ENCODE measurements at places on chromosomes 11 and 22.

- no peak for DNase-seq
These were observed 69.3 kb downstream of the FAM168A start for GRCh38 chr11:73528483-73529203.

DNA sequence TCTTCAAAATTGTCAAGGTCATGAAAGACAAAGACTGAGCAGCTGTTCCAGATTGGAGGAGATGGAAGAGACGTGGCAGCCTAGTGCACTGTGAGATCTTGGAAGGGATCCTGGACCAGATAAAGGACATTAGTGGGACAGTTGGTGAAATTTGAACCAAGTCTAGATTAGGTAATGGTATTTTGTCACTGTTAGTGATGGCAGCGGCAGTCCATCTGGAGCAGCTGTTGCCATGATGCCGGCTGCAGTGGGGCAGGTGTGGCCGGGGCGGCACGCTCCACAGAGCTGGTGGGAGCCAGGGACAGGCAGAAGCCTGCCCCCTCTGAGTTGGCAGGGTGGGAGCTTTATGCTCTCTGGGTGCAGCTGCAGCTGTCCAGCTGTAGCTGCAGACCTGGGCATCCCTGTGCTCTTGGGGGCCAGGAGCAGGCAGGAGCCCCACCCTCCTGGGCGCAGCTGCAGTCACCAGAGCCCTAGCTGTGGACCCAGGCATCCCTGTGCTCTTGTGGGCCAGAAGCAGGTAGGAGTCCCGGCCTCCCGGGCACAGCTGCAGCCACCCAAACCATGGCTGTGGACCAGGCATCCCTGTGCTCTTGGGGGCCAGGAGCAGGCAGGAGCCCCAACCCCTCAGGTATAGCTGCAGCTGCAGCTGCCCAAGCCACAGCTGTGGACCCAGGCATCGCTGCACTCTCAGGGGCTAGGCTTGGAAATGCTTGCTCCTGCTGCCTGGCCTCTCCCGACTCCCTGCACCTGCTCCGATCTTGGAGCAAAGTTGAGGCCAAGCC lies 20.7 kb downstream of the DIXDC1 start:
- no peak for DNase-seq

GRCh38 chr11:76745561-76746207 lies 37.5 kb upstream of the TSKU start:
- no peak for DNase-seq

- DNase-seq, result no peak
These were observed 11.2 kb downstream of the SYT7 start for GRCh38 chr11:61569701-61570100.

GRCh38 chr22:25484521-25485315 lies 79.8 kb upstream of the GRK3 start:
- DNase-seq, result no peak

- DNase-seq, result peak; percentile 1
These were observed 633.8 kb downstream of the DLG2 start for GRCh38 chr11:84993386-84993785.

GRCh38 chr22:42814215-42814614 lies 42.9 kb downstream of the ARFGAP3 start:
- DNase-seq, result peak; percentile 42

DNA sequence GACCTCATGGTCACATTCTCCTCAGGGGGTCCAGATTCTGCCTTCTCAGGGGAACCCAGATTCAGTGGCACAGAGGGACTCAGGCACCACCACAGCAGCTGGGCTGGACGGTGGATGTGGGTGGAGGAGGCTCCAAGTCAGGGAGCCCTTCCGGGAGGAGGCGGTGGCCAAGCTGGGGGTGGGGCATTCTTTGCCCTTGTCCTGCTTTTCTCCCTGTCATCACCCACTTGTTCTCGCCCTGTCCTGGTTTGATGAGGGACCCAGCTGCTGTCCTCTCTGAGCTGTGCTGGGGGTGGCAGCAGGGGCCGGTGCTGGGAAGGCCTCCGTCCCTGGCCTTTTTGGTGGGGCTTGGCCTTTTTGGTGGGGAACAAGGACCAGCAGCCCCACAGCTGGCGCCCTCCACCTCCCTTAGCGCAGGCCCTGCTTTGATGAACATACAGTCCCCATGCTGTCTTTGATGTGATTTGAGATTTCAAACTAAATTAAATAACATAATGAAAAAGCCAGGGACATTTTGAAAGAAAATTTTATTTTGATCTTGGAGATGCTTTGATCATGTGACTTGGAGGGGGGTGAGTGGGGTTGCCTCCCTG lies 1168.2 kb downstream of the BRD1 start:
- no peak for DNase-seq

- peak; percentile 65 for DNase-seq
These were observed 42.6 kb upstream of the APOA1 start for GRCh38 chr11:116879800-116880625.

DNA sequence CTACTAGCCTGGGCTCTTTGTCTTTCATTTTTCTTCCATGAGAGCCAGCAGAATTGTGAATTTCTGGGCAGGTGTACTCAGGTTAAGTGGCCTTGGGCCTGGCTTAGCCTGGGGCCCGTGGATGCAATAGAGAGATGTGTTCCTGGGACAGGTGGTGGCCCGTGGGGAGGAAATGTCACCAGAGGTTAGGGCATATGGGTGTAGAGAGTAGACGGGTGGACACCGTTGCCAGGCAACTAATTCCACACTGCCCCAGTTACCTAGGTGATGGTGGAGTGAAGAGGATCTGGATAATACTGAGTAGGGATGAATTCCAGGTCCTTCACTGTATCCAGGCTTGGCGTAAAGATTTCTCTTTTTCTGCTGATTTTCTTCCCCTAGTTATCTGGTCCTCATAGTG lies 175.0 kb downstream of the INSC start:
- DNase-seq, result no peak

DNA sequence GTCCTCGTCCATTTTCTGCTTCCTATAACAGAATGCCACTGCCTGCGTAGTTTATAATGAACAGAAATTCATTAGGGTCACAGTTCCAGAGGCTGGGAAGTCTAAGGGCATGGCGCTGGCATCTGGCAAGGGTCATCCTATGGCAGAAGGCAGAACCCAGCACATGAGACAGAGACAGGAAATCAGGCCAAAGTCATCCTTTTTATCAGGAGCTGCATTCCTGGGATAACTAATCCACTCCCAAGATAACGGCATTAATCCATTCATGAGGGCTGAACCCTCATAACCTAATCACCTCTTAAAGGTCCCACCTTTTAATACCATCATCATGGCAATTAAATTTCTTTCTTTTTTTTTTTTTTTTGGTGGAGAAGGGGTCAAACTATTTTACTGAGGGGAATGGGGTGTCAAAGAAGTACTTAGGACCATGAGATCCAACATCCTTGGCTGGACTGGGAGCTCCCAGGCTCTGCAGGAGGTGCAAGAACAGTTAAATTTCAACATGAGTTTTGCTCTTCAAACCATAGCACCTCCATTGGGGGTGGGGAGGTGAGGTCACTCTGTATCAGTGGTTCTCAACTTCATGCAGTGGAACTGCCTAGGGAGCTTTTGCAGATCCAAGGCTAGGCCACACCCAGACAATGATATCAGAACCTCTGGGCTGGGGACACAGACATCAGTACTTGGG lies 4.4 kb downstream of the TMEM109 start:
- DNase-seq, result no peak

- no peak for DNase-seq
These were observed 358.3 kb upstream of the CTSC start for GRCh38 chr11:88695689-88696414.

DNA sequence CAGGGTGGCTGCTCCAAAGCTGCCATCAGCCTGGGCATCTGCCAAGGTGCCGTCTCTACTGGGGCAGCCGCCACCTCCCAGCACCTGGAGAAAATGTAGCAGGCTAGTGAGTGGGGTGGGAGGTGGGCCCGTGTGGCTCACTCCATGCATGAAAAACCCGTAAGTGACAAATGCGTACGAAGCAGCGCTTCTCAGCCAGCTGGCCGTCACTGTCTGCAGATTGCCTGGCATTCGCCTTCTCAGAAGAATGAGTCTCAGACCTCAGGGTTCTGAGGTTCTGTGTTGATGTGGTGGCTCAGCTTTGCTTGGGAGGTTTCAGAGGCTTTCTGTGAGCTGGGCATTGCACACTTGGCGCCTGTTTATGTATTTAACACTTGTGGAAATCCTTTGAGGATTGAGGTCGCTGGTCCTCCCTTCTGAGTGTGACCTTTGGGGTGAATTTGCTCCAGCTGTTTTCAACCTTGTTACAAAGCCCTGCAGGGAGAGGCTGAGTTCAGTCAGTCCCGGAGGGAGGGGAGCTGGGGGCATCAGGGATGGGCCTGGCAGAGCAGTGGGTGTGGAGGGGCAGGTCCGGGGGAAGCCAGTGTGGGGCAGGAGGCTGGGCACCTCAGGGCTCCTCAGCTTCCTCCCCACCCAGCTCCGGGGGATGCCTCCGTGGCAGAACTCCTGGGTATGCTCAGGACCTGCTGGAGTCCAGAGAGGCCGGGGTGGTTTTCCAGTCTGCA lies 977.0 kb downstream of the TBC1D22A start:
- DNase-seq, result no peak

DNA sequence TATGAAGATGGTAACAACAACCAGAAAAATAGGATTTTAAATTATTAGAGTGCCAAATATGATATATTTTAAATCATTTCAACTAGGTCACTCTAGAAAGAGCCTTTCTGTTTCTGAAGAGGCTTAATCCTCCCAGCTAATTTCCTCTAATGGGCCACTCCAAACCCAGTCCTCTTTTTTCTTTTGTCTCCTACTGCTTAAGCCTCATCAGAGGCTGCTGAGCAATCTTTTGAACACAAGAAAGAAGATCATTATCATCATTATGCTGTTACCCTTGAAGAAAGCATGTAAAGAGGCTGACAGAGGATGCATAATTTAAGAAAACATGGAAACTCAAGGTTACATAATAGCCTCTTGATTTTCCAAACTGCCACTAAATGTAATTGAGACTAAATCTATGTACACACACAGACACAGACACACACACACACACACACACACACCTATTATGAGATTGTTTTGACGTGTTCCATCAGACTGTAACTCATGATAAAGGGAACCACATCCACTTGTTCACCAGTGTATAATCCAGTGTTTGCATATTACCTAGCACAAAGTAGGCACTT lies 519.6 kb downstream of the METTL15 start:
- DNase-seq, result no peak

GRCh38 chr22:47919001-47919441 lies 1156.6 kb downstream of the TBC1D22A start:
- no peak for DNase-seq

GRCh38 chr11:11141065-11141464 lies 212.0 kb downstream of the CSNK2A3 start:
- no peak for DNase-seq
